Mesothelial cell of epicardium (in vitro differentiated cells): ENCODE measurements at places on chromosomes 4 and X. TPM values are rescaled to one million over a fixed set of nuclear protein-coding genes. Genes with fewer than 3 reads are reported as not detected.

DNA sequence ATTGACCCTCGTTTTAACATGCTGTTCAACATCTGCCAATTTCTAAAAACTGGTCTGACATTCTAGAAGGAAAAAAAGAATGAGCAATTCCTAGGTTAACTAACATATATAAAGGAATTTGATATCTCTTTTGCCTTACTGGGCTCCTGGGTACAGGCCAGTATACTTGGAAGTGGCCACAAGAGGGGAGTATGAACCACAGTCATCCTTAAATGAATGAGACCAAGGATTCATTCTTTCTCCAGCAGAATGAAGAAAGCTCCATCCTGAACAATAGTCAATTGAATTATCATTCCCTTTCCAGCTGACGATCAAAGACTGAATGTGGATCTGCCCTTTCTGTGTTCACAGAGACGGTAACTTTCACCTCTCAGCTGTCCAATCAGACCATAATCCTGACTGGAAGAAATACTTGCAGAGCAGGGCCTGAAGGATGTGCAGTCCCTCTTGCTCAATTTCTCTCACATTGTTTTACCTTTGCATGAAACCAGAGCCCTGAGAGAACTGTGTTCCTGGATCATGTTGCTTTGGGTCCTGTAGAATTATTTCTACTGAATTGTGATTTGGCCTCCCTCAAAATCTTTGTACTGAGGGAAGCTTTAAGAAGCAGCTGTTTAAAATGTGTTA is 14.8 kb upstream of the SPARCL1 start:
- no peak for DNase-seq

DNA sequence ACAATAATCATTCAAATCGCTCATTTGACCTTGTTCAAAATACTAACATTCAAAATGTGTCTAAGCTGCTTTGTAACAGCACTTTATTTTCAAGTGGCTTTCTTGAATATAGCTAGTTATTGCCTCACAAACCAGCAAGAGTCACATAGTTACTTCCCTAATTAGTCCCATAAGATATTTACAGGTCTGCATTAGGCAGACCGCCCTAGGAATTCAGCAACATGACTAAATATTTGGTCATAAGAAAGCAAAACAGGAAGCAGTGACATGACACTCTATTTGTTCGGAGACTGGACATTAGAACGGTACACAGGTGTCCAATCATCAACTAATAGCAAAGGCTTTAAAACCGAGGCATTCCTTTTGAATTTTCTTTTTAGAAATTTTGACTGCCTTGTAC is 262.0 kb downstream of the COL25A1 start:
- DNase-seq = no peak

DNA sequence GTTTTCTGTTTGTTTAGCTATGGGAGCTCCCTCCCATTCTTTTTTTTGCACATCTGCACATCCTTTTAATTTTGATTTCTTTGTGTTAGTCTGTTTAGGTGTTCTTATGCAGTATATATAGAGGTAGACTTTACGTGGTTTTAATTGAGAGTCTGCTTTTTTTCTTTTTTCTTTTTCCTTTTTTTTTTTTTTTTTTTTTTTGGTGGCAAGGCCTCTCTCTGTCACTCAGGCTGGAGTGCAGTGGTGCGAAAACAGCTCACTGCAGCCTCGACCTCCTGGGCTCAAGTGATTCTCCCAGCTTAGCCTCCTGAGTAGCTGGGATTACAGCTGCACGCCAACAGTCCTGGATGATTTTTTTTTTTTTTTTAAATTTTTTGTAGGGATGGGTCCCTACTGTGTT is 68.2 kb downstream of the FAM193A start:
- no peak for DNase-seq

DNA sequence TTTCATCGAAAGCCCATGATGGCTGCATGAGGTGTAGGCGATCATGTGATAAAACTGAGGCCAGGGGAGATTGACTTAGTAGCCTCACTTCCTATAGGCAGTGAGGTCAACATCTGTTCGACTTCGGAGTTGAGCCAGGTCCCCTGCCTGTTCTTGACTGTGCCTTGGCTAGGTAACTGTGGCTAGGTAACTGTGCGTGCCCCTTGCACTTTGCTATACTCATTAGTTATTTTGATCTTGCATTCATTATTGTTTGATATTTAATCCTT is 55.0 kb downstream of the CLDN34 start:
- DNase-seq = no peak

- no peak for DNase-seq
Observed at GRCh38 chrX:86910602-86911311, 606.8 kb upstream of the KLHL4 start.

DNA sequence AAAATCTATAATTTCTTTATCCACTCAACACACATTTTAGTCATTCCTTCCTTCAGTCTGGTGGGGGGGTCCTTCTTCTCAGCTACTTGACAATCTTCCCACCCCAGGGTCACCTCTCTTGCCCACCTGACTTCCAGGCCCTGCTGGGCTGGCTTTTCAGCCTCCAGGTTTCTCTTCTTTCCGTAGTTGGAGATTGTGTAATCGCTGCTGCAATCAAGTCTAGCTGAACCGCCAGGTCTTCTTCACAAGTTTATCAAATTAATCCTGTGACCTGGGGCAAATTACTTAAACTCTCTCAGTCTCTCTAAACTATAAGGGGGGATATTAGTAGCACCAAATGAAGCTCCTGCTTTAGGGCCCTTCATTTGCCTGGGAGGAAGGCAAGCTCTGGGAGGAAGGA is 102.9 kb upstream of the TNIP3 start:
- DNase-seq = no peak

DNA sequence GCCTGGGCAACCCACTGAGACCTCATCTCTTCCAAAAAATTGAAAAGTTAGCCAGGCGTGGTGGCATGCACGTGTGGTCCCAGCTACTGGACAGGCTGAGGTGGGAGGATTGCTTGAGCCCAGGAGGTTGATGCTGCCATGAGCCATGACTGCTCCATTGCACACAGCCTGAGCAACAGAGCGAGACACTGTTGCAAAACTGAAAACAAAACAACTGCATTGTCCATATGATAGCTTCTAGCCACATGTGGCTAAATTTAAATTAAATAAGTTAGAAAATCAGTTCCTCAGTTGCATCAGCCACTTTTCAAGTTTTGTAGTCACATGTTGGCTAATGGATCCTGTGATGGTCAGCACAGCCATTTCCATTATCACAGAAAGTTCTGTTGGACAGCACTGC is 67.9 kb downstream of the GAB1 start:
- DNase-seq = no peak

- DNase-seq = no peak
Observed at GRCh38 chr4:102732678-102733077, 28.1 kb downstream of the MANBA start.

DNA sequence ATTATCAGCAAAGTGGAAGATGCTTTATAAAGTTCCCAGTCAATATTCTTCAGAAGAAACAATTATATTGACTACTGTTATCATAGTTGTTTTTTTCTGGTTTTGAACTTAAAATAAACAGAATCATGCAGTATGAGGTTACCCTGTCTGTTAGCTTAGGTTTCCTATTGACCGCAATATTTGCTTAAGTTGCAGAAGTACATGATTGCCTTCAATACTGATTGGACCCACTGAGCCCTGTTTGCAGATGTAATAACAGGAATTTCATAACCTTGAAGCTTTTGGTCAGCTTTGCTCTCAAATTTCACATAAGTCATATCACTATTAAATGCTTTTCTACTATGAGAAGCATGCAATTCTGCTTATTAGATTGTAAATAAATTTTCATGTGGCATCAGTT is 229.1 kb upstream of the FSTL5 start:
- no peak for DNase-seq

GRCh38 chrX:40871385-40872082 is 136.2 kb upstream of the MED14 start:
- DNase-seq = no peak

GRCh38 chr4:138401334-138401733 is 159.2 kb upstream of the SLC7A11 start:
- no peak for DNase-seq

GRCh38 chr4:94221916-94222315 is 14.3 kb downstream of the SMARCAD1 start:
- no peak for DNase-seq

DNA sequence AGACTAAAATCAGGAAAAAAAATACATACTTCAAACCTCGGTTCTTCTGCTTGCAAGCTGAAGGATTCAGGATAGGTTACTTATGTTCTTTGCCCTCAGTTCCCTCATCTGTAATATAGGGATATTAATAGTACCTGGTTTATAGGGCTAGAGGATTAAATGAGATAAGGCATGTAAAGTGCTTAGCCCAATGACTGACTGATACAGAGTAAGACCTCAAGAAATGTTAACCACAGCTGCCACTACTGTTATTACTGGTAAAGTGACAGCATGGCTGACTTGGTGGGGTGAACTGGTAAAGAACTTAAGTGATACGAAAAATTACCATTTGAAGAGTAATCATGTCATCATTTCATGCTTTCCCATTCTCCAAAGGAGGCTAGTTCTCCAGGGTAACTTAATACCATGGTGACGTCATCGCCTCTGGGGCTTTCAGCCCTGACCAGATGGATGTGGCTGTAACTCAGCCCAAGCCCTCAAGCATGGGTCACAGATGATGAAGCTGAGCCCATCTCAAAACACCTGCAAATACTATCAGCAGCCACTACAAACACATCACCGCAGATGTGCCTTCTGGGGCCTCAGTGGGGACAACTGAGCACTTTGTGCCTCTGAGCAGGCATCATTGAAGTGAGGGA is 44.5 kb upstream of the SCML1 start:
- DNase-seq = no peak

GRCh38 chr4:48944252-48944651 is 37.7 kb upstream of the OCIAD2 start:
- no peak for DNase-seq

DNA sequence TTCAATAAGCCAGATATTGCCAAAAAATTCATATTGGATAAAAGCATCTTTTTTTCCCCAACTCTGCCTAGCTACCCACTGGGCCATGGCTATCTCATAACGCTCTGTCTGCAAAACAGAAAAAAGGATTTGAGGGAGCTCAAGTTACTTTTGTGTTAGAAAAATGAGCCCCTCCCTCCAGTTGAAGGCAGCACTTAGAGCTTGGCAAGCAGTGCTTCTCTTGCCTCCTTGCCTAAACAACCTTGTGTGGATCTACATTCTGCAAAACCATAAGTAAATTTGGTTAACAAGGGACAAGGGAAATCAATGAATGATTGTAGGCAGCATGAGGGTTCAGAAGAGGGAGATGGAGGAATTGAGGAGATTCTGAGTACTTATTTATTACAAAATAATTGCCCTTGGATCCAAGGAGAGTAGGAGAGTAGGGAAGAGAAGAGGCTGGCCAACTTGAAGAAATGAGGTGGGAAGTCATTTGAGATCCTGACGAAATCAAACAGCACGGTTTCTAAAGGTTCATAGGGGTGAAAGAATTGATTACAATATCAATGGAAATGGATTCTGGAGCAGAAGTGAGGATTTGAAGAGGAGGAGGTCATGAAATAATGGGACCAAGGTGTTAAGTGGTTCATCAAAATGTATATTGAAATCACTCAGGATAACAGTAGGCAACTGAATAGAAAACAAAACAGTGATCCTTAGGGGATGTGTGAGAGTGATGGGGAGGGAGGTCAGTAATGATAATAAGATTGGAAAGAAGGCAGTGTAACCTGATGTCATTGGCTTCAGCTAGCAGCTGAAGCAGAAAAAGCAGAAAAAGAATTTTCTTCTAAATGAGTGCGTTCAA is 434.8 kb upstream of the IGFBP7 start:
- no peak for DNase-seq

Gene DUSP9
- total RNA-seq = 3.5 to 4.2 TPM (median 3.7 TPM) in 3 replicates

Gene WAS
- total RNA-seq = 1.4 to 2.2 TPM (median 1.5 TPM) in 3 replicates

Gene RHOXF2B
- total RNA-seq = not detected in 3 replicates

Gene PPBP
- not detected in 3 replicates for total RNA-seq

Gene PFKFB1
- 0.83 to 1.1 TPM (median 1.1 TPM) in 3 replicates for total RNA-seq
